ENCODE measurements at places on chromosomes 11 and 22.

DNA sequence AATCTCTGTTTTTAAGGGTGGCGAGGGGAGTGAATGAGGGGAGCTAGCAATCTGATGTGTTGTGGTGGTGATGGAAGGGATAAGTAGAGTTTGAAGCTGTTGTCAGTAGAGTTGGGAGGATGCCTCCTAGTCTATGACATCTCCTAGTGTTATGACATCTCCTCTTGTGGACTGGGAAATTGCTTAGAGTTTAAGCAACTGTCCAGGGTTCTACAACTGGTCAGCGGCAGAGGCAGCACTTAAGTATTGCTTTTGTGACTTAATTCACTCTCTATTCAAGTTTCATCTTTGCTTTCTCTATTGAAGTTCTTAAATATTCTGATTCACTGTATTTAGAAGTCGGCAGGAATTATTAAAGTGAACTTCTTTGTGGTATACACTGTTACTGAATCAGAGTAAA, 13.8 kb downstream of the BMAL1 start:
- no peak for DNase-seq

DNA sequence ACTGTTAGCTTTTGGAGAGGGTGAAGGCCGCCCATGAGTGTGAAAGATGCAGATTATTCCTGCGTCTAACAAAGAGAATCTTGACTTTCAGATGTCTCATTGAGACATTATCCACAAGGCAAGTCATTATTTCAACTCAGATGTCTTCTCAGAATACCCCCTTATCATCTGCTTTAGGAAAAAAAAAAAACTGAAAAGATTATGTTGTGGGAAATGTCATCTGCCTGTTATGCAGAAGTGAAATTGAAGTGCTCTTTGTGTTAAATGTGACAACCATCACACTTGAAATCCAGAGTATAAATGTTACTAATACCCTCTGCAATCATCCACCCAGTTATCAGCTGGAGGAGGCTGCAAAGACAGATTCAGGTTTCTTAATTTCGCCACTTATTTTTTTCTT, 239.6 kb downstream of the LARGE1 start:
- no peak for DNase-seq

- no peak for DNase-seq
Measured at GRCh38 chr11:78208257-78209165, 19.8 kb downstream of the USP35 start.

GRCh38 chr11:124961972-124962609, 8.1 kb downstream of the CCDC15 start:
- no peak for DNase-seq

DNA sequence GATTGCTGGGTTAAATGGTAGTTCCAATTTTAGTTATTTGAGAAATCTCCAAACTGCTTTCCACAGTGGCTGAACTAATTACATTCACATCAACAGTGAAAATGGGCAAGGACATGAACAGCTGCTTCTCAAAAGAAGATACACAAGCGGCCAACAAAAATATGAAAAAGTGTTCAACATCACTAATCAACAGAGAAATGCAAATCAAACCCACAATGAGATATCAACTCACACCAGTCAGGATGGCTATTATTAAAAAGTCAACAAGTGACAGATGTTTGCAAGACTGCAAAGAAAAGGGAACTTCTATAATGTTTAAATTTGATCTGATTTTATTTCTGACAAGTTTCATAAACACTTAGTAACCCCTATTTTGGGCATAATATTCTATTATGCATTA, 537.5 kb downstream of the DLG2 start:
- no peak for DNase-seq

Measured in SW 1271 (cell line).